Regular cardiac myocyte (primary cell): ENCODE measurements at places on chromosomes 16 and 17. TPM values are rescaled to one million over a fixed set of nuclear protein-coding genes. Genes with fewer than 3 reads are reported as not detected.

PIPOX gene
- total RNA-seq: 0.96 and 5.1 TPM in 2 replicates

UTS2R gene
- total RNA-seq: not detected in 2 replicates

NOS2 gene
- under 0.01 TPM in 1 of 2 replicates, not detected in the other for total RNA-seq

KCTD13 gene
- total RNA-seq: 5.2 and 7.0 TPM in 2 replicates

RNF222 gene
- total RNA-seq: not detected in 2 replicates

SLC9A5 gene
- total RNA-seq: 1.2 and 2.3 TPM in 2 replicates

RAMP2 gene
- under 0.01 and 0.58 TPM in 2 replicates for total RNA-seq

ADCY9 gene
- 17.8 and 18.6 TPM in 2 replicates for total RNA-seq

MYH8 gene
- not detected in 2 replicates for total RNA-seq

P4HB gene
- total RNA-seq: 1,109 and 1,495 TPM in 2 replicates

KRTAP4-4 gene
- not detected in 2 replicates for total RNA-seq

ICAM2 gene
- 22.4 and 27.9 TPM in 2 replicates for total RNA-seq

PRDM7 gene
- total RNA-seq: not detected in 2 replicates

RASL10B gene
- total RNA-seq: 1.2 and 3.9 TPM in 2 replicates

DNAAF8 gene
- 2.5 and 2.8 TPM in 2 replicates for total RNA-seq

ALOX15 gene
- not detected in 2 replicates for total RNA-seq

SLC16A11 gene
- total RNA-seq: 0.85 TPM in 1 of 2 replicates, not detected in the other

CHRNE gene
- 0.19 and 0.56 TPM in 2 replicates for total RNA-seq

LGALS9B gene
- not detected in 2 replicates for total RNA-seq

COX4I1 gene
- total RNA-seq: 392 and 464 TPM in 2 replicates

SLC38A8 gene
- not detected in 2 replicates for total RNA-seq

NOG gene
- 0.77 and 16.1 TPM in 2 replicates for total RNA-seq

PYDC1 gene
- total RNA-seq: not detected in 2 replicates

MSLN gene
- total RNA-seq: under 0.01 TPM in 1 of 2 replicates, not detected in the other

KRTAP4-1 gene
- total RNA-seq: not detected in 2 replicates

ZSCAN10 gene
- not detected in 2 replicates for total RNA-seq

HOXB3 gene
- 0.85 and 3.5 TPM in 2 replicates for total RNA-seq

KRTAP16-1 gene
- not detected in 2 replicates for total RNA-seq

PMFBP1 gene
- under 0.01 TPM in 1 of 2 replicates, not detected in the other for total RNA-seq

CIBAR2 gene
- not detected in 2 replicates for total RNA-seq

UBE2I gene
- total RNA-seq: 45.4 and 62.9 TPM in 2 replicates

HOXB8 gene
- total RNA-seq: under 0.01 TPM in 2 replicates

KRT31 gene
- total RNA-seq: not detected in 2 replicates

MT1A gene
- total RNA-seq: 3.9 and 8.8 TPM in 2 replicates

HOXB1 gene
- 0.19 TPM in 1 of 2 replicates, not detected in the other for total RNA-seq

NPIPA3 gene
- not detected in 2 replicates for total RNA-seq

SEPTIN12 gene
- total RNA-seq: not detected in 2 replicates

MAPT gene
- total RNA-seq: under 0.01 TPM in 2 replicates

PYY gene
- total RNA-seq: not detected in 2 replicates

CHST4 gene
- not detected in 2 replicates for total RNA-seq

TMEM220 gene
- 1.1 and 2.5 TPM in 2 replicates for total RNA-seq

TBC1D3C gene
- not detected in 2 replicates for total RNA-seq

CLEC19A gene
- under 0.01 TPM in 1 of 2 replicates, not detected in the other for total RNA-seq

DRC7 gene
- 0.38 TPM in 1 of 2 replicates, not detected in the other for total RNA-seq

LITAFD gene
- not detected in 2 replicates for total RNA-seq
